Dermis microvascular lymphatic vessel endothelial cell (primary cell): ENCODE measurements at places on chromosomes 7 and 10. TPM values are rescaled to one million over a fixed set of nuclear protein-coding genes. Genes with fewer than 3 reads are reported as not detected.

DNA sequence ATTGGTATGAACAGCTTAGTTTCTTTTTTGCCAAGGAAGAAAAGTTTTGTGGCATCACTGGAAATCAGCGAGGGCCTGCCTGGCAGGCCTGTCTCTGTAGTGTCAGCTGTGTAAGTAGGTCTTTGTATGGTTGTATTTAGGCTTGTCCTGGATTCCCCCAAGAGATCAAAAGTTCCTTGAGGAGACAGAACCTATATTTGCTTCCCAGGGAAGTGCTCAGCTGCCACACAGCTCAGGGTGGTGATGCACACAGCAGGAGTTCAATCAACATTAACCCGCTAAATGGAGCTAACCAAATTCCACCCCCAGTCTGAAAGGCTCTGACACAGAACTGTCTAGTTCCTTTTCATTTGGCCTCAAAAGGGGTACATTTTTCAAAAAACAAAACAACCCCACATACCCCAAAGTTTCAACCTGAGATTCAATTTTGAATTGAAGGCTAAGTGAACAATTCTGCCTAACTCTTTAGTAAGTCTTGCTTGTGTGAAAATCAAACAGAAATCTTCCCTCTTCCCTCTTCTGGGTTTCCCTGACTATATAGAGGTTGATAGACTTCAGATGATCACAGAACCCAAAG lies 124.4 kb downstream of the CLEC2L start:
- no peak for DNase-seq

GRCh38 chr10:58976254-58976653 lies 200.2 kb upstream of the PHYHIPL start:
- DNase-seq, result no peak

GRCh38 chr10:102620138-102620590 lies 24.1 kb upstream of the TRIM8 start:
- DNase-seq, result no peak

The BLVRA gene
- total RNA-seq, result 21.6 and 24.0 TPM in 2 replicates

GRCh38 chr7:42100156-42100508 lies 136.9 kb downstream of the GLI3 start:
- DNase-seq, result no peak

The NPM3 gene
- total RNA-seq, result 71.4 and 127 TPM in 2 replicates

The GIMAP1 gene
- total RNA-seq, result 13.0 and 24.5 TPM in 2 replicates

- no peak for DNase-seq
Observed at GRCh38 chr10:62116896-62117295, 151.7 kb downstream of the RTKN2 start.

DNA sequence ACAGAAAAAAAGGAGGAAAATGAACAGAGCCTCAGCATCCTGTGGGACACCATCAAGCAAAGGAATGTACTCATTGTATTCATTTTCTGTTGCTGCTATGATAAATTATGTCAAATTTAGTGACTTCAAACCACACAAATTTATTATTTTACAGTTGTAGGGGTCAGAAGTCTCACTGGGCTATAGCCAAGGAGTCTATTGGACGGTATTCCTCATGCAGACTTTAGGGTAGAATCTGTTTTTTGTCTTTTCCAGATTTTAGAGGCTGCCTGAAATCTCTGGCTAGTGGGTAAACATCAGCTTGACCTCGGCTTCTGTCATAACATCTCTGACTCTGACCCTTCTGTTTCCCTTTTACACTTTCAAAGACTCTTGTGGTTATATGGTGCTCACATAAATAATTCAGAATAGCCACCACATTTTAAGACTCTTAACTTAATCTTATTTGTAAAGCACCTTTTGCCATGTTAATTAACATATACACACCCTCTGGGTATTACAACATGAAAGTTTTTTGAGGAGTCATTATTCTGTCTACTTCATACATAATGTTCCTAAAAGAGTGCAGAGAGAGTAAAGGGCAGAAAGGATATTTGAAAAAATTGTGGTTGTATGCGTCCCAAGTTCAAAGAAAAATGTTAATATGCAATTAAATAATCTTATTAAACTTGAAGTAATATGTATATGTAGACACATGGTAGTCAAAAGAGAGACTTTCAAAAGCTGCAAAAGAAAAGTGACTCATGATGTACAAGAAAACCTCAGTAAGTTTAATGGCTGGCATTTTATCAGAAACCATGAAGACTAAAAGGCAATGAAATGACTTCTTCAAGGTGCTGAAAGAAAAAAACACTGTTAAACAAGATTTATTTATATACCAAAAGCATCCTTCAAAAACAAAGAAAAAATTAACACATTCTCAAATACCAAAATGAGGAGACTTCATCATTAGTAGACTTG lies 70.8 kb upstream of the MEOX2 start:
- DNase-seq, result peak; percentile 13

- peak; percentile 66 for DNase-seq
Observed at GRCh38 chr7:16660702-16661464, 14.9 kb downstream of the BZW2 start.

The DBF4 gene
- total RNA-seq, result 6.8 and 13.2 TPM in 2 replicates

The BMPER gene
- total RNA-seq, result 0.13 and 4.9 TPM in 2 replicates

GRCh38 chr7:35516498-35516897 lies 178.4 kb downstream of the HERPUD2 start:
- no peak for DNase-seq
